ENCODE measurements at places on chromosomes 7 and 10.
A peak's percentile ranks its signal among the peaks of the same experiment; 100 is the strongest.

- DNase-seq, result no peak
Measured at GRCh38 chr10:126126023-126126422, 229.7 kb downstream of the FANK1 start.

DNA sequence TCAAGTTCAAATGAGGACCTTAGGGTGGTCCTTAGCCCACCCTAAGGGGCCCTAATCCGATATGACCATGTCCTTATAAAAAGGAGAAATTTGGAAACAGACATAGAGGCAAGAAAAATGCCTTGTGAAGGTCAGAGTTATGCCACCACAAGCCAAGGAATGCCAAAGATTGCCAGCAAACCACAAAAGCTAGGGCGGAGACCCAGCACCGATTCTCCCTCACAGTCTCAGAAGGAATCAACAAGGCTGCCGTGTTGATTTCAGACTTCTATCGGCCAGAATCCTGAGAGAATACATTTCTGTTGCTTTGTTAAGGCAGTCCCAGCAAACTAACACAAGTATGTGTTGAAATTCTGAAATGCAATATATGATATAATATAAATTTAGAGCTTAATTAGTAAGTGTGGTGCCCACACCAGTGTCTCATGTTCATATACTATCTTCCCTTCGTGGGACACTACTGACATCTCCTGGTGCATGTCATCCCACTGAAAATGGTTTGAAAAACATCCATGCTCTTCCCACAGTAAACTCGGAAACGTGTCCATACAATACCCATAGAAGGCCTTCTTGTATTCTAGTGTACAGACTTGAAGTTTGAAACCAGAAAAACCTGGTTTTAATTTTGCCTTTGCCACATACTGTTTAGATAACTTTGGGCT, 349.0 kb downstream of the TNS3 start:
- no peak for DNase-seq

- DNase-seq, result no peak
Measured at GRCh38 chr7:158051776-158052175, 535.8 kb downstream of the PTPRN2 start.

DNA sequence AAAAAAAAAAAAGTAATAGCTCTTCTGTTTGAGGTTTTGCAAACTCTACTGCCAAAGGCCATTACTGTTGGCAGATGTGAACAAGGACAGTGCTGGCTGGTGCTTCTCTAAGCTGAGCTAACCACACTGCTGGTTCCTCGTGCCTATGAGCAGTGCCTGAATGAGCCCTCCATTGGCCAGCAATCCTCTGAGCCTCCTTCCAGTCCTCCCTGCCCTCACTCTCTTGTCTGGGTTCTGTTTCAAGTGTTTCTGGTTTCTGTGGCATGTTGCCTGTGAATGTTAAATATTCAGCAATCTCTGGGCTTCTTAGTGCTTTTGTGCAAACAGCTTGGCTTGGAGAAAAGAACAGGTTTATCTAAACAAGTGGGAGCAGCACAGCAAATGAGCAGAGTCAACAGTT, 161.3 kb upstream of the AUTS2 start:
- no peak for DNase-seq

DNA sequence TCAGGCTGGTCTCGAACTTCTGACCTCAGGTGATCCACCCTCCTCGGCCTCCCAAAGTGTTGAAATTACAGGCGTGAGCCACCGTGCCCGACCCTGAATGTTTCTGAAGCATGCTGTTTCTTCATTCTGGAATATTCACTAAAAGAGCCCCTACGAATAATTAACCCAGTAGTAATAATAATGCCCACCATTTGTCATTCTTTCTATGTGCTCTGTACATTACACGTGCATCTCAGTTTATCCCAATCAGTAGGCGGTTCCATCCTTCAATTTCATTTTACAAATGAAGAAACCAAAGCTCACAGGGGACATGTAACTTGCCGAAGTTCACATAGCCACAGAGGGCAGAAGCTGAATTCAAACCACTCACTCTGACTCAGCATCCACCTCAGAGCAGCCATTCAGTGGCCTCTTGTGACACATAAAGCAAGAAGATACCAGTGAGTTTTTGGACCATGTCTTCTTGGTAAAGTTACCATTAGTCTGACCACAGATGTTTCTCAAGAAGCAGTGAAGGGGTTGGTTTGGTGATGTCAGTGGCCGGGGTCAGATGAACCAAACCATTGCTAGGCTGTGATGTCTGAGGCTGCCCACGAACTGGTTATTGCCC, 71.9 kb upstream of the DUSP5 start:
- DNase-seq, result peak; percentile 55
